ENCODE measurements at places on chromosomes 2 and 18. TPM values are rescaled to one million over a fixed set of nuclear protein-coding genes. Genes with fewer than 3 reads are reported as not detected.

SLC5A7 gene
- total RNA-seq = not detected

C1QL2 gene
- 0.14 TPM for total RNA-seq

CLEC4F gene
- not detected for total RNA-seq

AOX1 gene
- 2.9 TPM for total RNA-seq

PAX8 gene
- 0.77 TPM for total RNA-seq

Data from A549 treated with DMSO at 1 μM for 4 hours (cell line).